ENCODE measurements at places on chromosomes 1 and 21.

DNA sequence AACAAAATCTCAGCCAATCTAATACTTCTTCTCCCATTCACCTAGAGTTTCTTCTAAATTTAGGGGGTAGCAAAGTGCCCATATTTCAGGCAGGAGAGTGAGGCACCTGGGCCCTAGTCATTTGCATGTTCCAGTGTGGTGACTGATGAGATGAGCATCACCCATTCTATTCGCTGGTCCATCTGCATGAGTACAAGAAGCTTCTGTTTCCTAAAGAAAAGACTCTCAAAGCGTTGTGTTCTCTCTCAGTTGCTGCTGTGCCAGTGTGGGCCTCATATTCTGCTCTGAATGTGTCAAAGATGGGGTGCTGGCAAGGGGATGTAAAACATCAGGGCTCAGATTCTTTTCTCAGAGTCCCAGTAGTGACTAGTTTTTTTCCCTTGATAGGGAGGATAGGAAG lies 16.1 kb upstream of the DPYD start:
- DNase-seq: no peak

DNA sequence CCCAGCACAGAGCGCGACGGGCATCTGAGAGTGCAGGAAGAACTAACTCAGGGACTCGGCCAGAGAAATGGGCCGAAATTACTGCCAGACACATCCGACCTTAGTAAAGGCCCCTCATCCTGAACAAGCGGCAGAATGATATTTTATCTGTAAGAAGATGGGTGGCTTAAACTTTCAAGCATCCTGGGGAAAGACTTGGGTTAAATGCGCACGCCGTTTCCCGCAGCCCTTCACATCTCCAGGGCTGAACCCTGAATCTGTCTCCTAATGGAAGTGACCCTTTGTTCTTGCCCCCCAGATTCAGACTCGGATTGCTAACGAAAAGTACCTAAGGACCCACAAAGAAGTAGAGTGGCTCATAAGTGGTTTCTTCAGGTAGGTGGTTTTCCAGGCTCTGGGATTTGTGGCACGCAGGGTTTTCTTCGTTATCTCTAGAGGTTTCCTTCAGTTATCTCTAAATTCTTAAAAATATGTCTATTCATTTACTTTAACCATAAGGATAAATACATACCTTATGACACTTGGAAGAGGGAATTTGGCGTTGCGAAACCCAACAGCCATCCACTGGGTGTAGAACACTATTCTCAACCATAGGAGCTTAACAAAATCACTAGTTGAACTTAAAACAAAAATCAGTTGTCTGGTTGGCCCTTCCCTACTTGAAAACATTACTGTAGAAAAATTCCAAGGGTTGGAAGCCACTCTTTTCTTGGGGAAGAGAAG lies 627 bp downstream of the RIIAD1 start:
- DNase-seq: no peak

DNA sequence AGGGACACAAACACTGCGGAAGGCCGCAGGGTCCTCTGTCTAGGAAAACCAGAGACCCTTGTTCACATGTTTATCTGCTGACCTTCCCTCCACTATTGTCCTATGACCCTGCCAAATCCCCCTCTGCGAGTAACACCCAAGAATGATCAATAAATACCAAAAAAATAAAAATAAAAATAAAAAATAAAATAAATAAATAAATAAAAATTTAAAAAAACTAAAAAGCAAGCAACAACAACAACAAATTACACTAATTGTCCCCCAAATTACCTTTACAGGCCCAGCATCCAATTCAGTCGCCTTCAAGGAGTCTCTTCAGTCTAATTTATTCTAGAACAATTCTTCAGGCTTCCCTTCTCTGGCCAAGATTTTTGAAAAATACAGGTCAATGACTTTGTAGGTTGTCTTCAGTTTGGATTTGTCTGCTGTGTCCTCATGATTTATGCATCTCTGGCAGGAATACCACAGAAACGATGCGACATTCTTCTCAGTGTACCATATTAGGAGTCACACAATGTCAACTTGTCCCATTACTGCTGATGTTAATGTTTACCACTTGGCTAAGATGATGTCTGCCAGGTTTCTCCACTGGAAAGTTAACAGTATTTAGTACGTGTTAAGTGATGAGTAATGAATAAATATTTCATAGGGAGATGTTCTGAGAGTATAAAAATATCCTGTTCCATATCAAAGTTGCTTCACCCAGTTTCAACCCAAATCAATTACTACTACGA lies 20.3 kb upstream of the BMP8B start:
- no peak for DNase-seq

GRCh38 chr1:98707556-98707955 lies 46.0 kb downstream of the SNX7 start:
- no peak for DNase-seq

- DNase-seq: no peak
Measured at GRCh38 chr21:26800970-26801431, 44.2 kb downstream of the ADAMTS1 start.

DNA sequence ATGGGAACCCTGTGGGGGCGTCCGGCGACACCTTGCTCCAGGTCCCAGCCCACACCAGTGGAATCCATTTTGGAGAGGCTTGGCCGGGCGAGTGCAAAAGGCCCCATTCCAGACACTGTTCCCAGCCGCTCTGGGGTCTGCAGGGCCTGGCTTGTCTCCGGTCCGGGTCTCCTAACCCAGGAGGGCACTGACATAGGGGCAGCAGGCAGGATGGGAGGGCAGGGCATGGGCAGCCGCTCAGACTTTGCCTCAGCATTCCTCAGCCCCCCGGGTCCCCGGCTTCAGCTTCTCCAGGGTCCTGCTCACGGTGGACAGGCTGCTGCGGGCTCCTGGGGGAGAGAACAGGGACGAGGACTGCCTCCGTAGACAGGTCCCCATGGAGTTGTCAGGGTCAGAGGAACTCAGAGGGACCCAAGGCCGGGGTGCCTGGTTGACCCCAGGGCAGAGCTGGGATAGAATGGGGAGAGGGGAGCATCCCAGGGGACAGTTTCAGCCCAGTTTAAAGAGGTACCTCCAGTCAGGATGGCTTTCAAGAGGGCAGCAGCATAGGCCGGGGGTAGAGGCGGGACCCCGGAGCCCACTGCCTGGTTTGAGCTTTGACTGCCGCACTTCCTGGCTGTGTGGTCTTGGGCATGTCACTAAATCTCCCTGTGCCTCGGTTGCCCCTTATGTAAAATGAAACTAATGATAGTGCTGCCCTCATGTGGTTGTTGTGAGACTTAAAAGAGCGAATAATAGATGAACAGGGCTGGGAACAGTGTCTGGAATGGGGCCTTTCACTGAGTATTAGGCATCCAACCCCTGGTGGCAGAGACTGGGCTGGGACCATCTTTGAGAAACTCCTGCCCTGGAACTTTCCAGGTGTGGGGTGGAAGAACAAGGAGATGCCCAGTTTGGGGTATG lies 3.7 kb downstream of the KNCN start:
- peak; percentile 40 for DNase-seq

DNA sequence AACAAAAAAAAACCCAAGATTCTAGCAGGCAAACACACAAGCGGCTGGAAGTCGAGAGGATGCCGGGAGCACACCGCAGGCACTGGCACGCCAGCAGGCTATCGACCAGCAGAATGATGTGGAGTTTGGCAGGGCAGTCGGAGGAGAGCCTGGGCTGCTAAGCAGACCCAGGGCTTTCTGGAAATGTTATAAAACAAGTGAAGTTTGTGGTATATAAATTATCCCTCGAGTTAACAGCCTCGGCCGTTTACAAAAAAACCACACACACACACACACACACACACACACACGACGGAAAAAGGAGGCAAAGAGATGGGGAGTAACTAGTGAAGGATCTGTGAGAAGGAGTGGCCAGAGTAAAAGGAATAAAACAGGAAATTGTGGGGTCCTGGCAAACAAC lies 87.2 kb upstream of the IVNS1ABP start:
- no peak for DNase-seq

DNA sequence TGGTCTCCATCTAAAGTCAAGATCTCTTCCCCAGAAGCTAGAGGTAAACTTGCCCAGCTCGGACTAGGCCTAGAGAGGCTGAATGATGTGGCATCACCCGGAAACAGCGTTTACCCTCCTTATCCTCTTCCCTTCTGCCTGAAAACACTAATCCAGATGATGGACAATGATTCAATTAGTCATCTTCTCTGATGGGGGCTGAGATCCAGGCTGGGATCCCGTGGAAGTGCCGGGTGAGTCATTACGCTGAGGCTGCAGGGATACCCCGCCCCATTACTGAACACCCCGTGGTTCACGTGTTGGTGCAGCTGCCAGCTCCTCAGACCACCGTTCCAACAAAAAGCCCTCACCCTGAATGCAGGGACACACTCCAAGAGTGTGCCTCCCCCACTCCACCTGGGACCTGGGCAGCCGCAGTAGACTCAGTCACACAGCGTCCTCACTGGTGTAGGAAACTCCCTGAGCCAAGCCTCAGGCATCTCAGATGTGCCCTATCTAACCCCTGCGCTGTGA lies 2.0 kb downstream of the S100A6 start:
- no peak for DNase-seq

DNA sequence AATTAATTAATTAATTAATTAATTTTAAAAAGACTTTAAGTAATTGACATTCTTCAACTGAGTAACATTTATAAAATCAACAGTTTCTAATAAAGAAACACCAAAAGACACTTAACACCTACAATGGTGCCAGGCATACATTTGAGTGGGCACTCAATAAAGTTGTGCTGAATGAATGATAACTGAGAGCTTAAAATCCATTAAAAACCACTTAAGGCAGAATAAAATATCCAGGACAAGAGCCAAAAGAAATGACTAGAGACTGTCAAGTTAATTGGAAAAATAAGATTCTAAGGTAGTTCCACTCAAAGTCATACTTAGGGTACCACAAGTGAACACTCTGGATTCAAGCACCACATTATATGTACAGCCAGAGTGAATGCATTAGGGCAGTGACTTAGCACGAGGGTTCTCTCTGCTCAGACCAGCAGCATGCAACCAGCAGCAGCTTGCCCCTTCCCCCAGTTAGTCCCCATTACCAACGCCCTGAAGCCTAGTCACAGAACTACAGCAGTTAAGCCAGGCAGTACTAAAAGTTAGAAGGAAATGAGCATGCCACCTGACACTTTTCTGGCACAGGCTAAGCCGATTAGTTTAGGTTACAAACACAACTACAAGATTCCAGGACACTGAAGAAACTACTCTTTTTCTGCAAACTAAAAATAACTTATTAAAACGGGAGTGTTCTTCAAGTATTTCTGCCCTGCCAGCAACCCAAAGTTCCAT lies 46.5 kb downstream of the LUZP1 start:
- DNase-seq: no peak

DNA sequence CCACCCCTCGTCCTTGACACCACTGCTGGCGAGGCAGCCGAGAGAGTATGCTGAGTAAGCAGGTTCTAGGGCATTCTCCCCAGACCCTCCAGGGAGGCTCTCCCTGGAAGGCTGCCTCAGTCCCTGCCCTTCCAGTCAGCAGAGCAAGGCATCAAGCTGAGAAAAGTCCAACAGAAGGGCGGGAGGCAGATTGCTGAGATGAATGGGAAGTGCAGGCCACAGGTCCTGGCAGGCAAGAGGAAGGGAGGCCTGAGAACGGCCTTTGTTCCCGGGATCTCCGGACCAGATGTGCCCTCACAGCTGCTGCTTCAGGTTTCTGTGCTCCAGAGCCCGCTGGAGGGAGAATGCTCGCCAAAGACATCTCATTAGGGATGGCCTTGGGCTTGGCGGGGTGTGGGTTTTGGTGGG lies 270.0 kb upstream of the VAMP3 start:
- no peak for DNase-seq

DNA sequence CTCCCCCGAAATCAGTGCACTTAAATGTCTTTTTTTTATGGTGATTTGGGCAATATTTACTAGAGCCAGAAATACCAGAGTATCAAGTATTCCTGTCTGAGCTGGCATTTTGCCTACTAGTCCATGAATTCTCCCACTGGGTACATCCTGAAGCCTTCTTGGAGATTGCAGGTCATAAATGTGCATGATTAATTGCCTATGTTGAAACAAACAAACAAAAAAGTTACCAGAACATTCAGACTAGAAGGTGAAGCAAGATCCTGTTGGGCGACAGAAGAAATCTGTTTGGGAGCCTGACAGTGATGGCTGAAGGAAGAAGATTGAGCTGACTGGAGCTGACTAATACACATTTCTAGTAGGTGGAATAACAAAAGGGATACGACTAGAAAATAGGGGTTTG lies 127.4 kb upstream of the NRIP1 start:
- no peak for DNase-seq

DNA sequence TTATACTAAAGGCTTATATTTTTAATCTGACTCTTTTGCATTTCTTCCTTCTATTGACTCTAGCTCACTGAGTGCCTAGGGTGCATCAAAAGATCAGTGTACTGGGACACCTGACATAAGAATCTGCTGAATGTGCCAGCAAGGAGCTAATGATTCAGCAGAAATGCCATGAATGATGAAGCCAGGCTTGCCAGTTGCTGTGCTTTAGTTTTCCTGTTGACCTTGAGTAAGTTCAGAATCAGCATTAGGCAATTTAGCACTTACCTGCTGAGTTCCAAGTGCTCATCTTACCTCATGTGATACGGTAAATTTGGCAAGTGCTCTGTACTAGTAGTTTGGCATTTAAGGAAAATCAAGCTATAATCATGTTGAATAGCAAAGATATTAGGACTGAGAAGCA lies 523.2 kb upstream of the B3GALT2 start:
- no peak for DNase-seq

DNA sequence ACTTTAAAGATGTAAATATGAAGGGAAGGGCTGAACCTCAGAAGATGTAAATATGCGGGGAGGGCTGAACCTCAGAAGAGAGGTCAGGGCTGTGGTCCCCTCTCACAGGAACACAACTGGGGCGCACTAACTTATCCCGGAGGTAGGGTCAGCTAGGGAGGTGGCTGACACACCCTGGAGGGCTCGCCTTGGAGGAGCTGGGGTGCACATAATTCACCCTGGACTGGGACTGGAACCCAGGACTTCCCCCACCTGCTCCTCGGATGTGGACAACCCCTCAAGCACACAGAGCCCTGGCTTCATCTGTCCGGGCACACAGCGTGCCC lies 13.9 kb upstream of the TTC39A start:
- no peak for DNase-seq

- no peak for DNase-seq
Measured at GRCh38 chr1:230303822-230304221, 122.3 kb downstream of the PGBD5 start.

- DNase-seq: no peak
Measured at GRCh38 chr1:10646347-10646861, 150.0 kb downstream of the CASZ1 start.

GRCh38 chr1:15344800-15345704 lies 64.6 kb upstream of the EFHD2 start:
- DNase-seq: no peak

Measured in NCI-H774 (cell line).